ENCODE measurements at places on chromosomes 3 and 15.

DNA sequence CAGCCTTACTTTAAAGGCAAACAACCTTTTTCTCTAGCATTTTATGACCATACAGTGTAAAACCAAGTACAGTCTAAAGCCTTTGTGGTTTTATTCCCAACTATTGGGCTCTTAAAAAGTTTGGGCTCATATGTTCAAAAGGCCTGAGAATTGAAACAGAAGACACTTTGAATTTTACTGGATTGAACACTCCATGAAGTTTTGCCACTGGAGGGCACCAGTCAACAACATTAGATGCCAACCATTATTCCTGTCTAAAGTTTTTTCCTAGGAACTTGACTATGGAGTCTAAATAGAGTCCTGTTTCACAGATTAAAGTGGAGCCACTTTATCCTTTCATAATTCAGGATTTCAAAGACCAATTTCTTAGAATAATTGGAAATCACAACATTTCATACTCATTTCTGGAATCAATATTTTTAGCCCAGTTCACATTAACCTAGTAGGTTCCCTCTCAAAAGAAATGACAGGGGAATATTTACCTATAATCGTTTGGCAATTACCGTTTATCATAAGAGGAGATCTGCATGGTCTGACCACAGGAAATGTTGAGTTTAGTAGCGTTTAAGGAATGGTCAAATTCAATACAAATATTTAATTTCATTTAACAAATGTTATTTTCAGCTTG, 244.1 kb upstream of the PDZRN3 start:
- no peak for DNase-seq

- DNase-seq = no peak
Observed at GRCh38 chr15:48592221-48592731, 53.2 kb downstream of the FBN1 start.

DNA sequence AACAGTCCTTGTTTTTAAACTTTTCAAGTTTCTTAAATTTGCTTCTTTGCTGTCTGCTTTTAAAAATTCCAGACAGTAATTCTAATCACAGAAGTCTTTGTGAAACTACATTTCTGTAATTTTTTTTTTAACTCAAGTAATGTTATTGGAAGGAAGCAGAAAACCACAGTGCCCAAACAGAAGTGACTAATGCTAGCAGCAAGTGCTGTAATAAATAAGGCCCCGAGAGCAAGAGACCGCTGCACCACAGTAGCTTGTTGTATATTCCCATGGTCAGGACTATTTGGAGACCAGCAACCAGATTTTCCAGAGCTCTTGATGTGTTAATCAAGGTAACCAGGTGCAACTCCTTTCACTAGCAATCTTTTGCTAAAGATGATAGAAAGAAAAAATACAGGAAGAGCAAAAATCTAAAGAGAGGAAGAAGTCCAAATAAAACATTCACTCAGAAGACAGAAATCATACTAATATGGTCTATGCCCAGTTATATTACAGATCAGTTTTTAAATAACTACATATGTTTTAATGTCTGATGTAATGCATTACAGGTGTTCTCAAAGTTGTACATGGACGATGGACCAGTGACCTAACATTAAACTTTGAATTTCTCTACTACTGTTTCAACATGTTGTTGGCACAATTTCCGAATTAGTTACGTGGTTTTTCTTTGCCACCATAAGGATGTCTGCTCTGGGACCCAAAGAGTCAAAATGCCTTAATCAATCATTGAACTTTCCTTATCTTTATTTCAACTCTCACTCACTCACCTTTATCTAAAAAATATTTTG, 36.4 kb downstream of the WWTR1 start:
- DNase-seq = no peak

DNA sequence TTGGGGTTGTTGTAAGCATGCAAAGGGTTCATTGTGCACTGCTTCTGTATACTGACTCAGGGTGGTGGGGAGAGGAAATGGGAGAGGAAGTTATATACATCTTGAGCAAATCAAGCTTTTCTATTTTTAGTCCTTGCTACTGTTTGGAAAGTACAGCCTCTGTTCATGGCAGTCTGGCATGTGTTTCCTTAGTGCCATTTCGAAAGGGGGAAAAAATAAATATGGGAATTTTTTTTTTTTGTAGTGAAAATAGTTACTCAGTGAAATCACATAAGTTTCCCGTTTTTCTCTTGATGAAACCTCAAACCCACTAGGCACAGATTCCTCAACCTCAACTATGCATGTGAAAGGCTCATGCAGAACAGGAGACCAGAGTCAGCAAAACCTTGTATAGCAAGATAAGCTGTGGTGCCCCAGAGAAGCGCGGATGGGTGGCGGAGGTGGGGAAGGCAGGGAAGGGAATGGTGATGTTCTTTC, 353.3 kb downstream of the LPP start:
- DNase-seq = peak; percentile 26

DNA sequence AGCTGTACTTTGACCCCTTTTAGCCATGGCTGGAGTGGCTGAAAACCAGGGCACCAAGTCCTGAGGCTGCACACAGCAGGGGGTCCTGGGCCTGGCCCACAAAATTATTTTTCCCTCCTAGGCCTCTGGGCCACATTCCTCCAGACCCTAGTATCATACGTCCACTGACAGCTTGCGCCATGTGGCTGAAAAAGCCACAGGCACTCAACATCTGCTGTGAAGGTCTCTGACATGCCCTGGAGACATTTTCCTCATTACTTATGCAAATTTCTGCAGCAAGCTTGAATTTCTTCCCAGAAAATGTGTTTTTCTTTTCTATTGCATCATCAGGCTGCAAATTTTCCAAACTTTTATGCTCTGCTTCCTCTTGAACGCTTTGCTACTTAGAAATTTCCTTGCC, 239.0 kb downstream of the SQOR start:
- DNase-seq = no peak

DNA sequence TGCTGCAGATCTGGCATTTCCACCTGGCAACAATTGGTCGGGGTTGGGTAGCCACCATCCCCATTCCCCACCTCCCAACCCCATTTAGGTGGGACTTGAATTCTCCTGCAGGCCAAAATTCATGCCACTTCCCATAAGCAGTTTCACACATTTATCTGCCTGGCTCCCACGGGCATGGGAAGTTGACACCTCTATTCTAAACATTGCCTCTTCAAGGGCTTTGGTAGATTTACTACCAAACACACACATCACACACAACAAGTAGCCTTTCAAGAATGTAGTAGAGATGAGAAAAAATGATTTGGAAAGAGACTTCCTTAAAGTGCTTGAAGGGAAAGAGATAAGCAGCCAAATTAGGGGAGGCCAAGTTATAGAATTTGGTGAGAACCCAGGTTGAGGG, 30.9 kb downstream of the ZBTB38 start:
- DNase-seq = no peak

GRCh38 chr3:97687734-97688133, 76.8 kb upstream of the ARL6 start:
- DNase-seq = no peak

GRCh38 chr15:93261845-93262244, 172.8 kb upstream of the RGMA start:
- DNase-seq = no peak

- no peak for DNase-seq
Observed at GRCh38 chr3:58965865-58966264, 84.0 kb downstream of the CFAP20DC start.

- no peak for DNase-seq
Observed at GRCh38 chr15:66515901-66516322, 10.8 kb downstream of the ZWILCH start.

DNA sequence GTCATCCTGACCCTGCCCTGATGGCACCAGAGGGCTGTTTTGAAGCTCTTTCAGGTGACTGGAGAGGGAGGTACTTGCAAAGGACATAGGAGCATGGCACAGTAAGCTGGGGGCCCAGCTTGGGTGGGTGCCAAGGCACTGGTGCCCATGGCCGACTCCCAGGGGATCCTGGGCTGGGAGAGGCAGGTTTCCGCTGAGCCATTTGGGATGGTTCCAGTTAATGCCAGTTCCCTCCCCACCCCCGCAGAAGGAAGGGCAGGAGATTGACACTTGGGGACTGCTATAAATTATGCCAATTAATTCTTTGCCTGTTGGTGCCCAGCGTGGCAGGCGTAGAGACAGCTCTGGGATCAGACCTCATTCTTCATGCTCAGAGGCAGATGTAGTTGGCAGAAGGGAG, 26.1 kb downstream of the CD276 start:
- DNase-seq = no peak

GRCh38 chr3:3739330-3740060, 59.7 kb upstream of the LRRN1 start:
- DNase-seq = no peak

GRCh38 chr3:8506571-8507061, 5.0 kb downstream of the LMCD1 start:
- no peak for DNase-seq
